Gastroesophageal sphincter (tissue), 4 donors: ENCODE measurements at places on chromosomes 2 and 18. TPM values are rescaled to one million over a fixed set of nuclear protein-coding genes. Genes with fewer than 3 reads are reported as not detected.

The IFIH1 gene
- 14.7 TPM for total RNA-seq

The EML6 gene
- total RNA-seq: 1.5 TPM

The LGALSL gene
- 8.3 TPM for total RNA-seq

The SCG2 gene
- 1.4 TPM for total RNA-seq

The HAT1 gene
- 28.6 TPM for total RNA-seq

The HOXD12 gene
- total RNA-seq: not detected

The ABCG8 gene
- total RNA-seq: not detected

The GCFC2 gene
- 33.6 TPM for total RNA-seq

The TUBA3E gene
- not detected for total RNA-seq

The SIGLEC15 gene
- total RNA-seq: 0.52 TPM

The FSHR gene
- total RNA-seq: not detected

The CAMKMT gene
- total RNA-seq: 19.5 TPM

The CEP76 gene
- total RNA-seq: 10.9 TPM

The CLEC4F gene
- not detected for total RNA-seq

The MAP3K19 gene
- total RNA-seq: not detected
